Fibroblast of the aortic adventitia (primary cell): ENCODE measurements at places on chromosomes 16 and 17. TPM values are rescaled to one million over a fixed set of nuclear protein-coding genes. Genes with fewer than 3 reads are reported as not detected.

GRCh38 chr17:77392376-77393273 lies 251.9 kb downstream of the SEC14L1 start:
- DNase-seq = peak; percentile 74

OTOP2 gene
- total RNA-seq = not detected in 2 replicates

OR4D1 gene
- not detected in 2 replicates for total RNA-seq

DNA sequence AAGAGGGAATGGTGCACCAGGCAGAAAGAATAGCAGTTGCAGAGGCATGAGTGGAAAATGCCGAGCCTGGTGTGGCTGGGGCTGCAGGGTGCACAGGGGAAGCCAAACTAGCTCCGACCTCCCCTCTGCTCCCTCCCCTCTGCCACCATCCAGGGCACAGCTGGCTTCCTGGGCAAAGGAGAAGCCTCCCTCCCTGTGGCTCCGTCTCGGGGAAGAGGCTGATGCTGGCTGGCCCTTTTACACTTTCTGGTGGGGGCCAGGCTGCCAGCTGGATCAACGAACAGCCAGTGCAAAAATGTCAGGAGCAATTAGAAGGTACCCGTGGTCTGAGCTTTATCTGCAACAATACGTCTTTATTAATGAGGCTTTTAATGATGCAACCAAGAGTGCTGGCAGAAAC lies 37.1 kb upstream of the KCNJ12 start:
- DNase-seq = no peak

DNA sequence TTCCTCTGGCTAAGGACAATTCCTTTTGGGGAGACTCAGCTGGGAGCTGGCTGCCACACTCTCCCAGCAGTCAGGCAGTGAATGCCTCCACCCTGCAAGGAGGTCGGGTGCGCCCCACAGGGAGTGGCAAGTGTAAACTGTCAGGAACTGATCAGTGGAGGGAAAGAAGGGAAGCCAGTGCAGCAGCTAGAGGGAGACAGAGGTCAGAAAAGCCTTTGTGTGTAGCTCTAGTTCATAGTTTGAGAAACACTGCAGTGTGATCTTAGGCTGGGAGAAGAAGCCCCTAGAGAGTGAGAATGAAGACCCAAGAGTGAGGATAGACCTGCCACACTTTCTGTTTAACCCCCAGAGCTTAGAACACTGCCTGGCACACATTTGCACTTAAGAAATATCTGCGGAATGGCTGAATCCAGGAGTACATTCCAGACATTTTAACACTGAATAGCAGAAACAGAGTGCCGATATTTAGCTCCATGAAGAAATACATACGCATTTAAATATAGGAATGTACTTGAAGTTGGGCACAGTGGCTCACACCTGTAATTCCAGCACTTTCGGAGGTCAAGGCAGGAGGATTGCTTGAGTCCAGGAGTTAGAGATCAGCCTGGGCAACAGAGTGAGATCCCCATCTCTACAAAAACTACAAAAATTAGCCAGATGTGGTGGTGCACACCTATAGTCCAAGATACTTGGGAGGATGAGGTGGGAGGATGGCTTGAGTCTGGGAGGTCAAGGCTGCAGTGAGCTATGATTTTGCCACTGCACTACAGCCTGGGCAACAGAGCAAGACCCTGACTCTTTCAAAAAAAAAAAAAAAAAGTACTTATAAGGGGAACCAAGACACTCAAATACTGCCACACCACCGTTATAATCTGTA lies 11.1 kb upstream of the SLC5A11 start:
- DNase-seq = peak; percentile 61

- no peak for DNase-seq
Observed at GRCh38 chr17:32863559-32863958, 13.4 kb downstream of the MYO1D start.

- DNase-seq = no peak
Observed at GRCh38 chr16:80503107-80503506, 37.7 kb upstream of the DYNLRB2 start.

- DNase-seq = no peak
Observed at GRCh38 chr17:81983639-81984373, 6.4 kb downstream of the ASPSCR1 start.

MYL11 gene
- not detected in 2 replicates for total RNA-seq

- no peak for DNase-seq
Observed at GRCh38 chr16:19210280-19210924, 42.4 kb downstream of the SYT17 start.

- DNase-seq = no peak
Observed at GRCh38 chr17:57819285-57819684, 30.6 kb downstream of the MRPS23 start.

GRCh38 chr16:27333549-27333948 lies 19.8 kb downstream of the IL4R start:
- no peak for DNase-seq

DNA sequence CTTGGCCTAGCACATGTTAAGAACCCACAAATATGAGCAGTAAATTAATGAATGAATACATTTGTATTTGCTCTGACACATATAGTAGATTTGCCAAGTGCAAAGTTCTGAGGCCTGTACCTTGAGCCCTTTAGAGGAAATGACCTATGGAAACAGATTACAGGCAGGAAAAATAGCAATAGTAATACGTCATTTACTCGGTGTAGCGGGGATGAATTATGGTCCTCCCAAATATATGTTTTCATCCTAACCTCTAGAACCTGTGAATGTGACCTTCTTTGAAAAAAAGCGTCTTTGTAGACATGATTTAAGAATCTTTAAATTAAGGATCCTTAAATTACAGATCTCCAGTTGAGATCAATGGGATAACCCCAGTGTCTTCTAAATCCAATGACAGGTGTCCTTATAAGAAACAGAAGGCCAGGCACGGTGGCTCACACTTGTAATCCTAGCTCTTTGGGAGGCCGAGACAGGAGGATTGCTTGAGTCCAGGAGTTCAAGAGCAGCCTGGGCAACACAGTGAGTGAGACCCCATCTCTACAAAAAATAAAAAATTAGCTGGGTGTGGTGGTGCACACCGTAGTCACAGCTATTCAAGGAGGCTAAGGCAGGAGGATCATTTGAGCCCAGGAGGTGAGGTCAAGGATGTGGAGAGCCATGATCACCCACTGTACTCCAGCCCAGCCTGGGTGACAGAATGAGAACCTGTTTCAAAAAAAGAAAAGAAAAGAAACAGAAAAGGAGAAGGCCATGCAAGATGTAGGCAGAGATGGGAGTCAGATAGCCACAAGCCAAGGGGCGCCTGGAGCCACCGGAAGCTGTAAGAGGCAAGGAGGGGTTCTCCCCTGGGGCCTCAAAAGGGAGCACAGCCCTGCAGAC lies 5.1 kb upstream of the ITPRIPL2 start:
- no peak for DNase-seq

- DNase-seq = peak; percentile 43
Observed at GRCh38 chr17:76866774-76867577, 1.2 kb upstream of the MGAT5B start.

GRCh38 chr16:86568677-86569623 lies 2.3 kb downstream of the FOXC2 start:
- DNase-seq = no peak

GRCh38 chr17:43846963-43847371 lies at the start of gene CD300LG:
CD300LG (plus strand) TSS chr17:43847176; CDS start chr17:43847217, 41 bp downstream.
- DNase-seq = no peak

KAT8 gene
- total RNA-seq = 25.1 and 31.5 TPM in 2 replicates

DNA sequence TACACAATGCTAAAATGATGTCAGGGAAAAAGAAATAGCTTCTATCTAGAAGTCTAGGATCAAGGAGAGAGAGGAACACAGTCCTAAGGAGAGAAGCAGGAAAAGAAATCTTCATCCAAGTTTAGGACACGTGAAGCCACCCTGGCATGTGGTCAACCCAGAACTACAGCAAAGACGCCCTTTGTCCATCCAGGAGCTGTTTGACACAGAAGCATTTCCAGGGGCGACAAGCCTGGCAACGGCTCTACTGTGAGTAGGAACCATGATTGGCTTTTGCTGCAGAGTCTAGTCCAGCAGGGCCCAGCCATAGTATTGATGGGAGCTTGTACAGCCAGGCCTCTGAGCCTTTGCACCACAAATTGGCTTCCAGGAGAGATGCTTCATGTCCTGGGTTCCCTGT lies 185.4 kb upstream of the RPL38 start:
- no peak for DNase-seq

NECAB2 gene
- 0.18 and 0.90 TPM in 2 replicates for total RNA-seq

CLEC19A gene
- total RNA-seq = not detected in 2 replicates

DNA sequence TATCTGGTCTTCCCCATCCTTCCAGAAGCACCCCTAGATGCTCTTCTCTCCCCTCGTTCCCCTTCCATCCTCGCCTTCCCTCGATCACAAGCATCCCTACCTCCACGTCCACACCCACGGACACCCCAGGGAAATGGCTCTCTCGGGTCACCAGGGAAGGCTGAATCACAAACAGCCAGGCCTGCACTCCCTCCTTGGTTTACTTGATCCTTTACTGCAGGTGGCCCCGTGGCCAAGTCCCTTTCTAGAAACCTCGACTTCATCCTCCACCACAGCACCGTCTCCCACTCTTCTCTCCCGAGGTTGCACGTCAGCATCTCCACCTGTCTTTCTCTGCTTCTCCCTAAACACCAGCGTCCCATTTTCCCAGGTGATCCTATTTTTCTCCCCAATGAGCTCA lies 6.5 kb upstream of the RBFOX3 start:
- no peak for DNase-seq

GRCh38 chr16:88901718-88902337 lies 35.4 kb upstream of the PABPN1L start:
- DNase-seq = no peak

MYO15B gene
- total RNA-seq = 1.4 and 16.8 TPM in 2 replicates

- DNase-seq = no peak
Observed at GRCh38 chr16:53839150-53839549, 135.2 kb downstream of the FTO start.

CCDC200 gene
- total RNA-seq = not detected in 2 replicates
